Skin of body (tissue), 3 donors: ENCODE measurements at places on chromosomes 3 and 15. TPM values are rescaled to one million over a fixed set of nuclear protein-coding genes. Genes with fewer than 3 reads are reported as not detected.

GRCh38 chr3:112687211-112687610 is 46.3 kb upstream of the CCDC80 start:
- no peak for DNase-seq

- DNase-seq = no peak
Measured at GRCh38 chr3:133152056-133152455, 113.9 kb downstream of the TMEM108 start.

The DPH3 gene
- total RNA-seq = 9.7 TPM

- peak; percentile 5 for DNase-seq
Measured at GRCh38 chr3:194632226-194632808, 902 bp downstream of the TMEM44 start.

DNA sequence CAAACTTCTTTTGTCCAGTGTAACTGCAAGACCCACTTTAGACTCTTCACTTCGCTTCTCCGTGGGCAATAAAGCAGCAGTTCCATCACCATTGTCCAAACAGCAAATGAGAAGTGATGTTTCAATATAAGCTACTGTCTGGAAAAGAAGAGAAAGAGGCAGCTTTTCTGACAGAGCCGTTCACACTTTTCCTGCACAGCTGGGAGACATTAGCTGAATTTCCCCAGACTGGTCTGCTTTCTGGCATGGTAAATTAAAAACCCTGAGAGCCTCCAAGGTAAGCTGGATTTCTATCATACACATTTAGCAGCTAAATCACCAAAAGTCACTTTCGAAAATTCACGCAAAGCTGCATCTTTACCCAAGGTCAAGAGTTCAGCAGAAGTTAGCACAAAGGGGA is 108.5 kb upstream of the CMC1 start:
- no peak for DNase-seq

- DNase-seq = no peak
Measured at GRCh38 chr3:89572261-89572660, 464.8 kb downstream of the EPHA3 start.

DNA sequence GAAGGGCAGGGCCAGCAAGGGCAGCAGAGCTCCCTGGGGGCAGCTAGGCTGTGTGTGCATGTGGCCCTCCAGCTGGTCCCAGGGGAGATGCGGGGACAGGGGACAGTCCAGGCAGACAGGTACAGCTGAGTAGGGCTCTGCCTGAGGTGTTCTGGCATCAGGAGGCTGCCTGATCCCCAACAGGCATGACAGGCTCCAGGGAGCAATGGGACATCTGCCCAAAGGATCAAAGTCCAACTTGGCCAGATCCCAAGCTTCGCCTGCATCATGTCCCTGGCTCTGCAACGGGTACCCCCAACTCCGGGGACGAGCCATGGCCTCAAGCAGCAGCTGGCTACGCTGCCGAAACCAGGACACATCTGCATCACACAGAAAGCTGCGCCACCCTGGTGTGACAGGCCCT is 21.8 kb downstream of the ATRIP start:
- DNase-seq = no peak

DNA sequence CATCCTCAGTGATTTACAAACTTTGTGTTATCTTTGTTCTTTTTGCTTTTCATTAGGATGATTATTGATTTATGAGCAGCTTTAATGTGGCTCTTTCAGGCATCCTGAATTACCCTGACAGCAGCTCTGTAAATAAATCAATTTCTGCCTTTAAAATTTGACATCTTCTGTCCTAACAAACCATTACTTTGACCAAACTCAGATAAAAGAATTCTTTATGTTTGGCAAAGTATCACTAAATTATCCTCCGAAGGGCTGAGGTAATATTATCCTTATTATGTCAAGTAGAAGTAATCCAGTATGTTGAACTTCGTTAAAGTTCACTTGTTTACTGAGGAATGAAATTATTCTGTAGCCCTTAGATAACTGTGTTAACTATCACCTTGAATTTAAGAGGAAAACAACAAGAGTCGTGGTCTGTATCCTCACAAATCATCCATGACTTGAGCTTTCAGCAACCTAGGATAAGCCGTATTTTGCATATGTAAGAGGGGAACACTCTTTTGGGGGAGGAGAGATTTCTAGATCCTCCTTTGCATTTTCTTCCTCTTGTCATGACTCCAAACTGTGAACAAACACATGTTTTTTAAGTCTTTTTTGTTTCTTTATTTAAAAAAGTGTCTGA is 173.2 kb upstream of the STAC start:
- DNase-seq = no peak

DNA sequence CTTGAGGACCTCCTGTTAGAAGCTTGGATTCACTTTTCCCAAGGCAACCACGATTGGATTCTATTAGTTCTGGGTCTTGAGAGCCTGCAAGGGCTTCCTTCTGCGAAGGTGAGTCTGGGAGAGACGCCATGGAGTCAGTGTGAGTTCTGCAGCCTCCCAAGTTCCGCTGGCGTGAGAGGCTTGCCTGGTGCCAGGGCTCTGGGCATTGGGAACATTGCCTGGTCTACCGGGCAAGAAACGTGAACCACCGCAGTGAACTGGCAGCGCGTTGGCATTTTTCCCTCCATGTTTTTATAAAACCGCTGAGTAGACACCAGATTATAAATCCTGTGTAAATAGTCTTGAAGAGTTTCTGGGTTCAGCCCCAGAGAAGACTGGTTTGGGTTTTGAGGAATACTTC is 160.9 kb downstream of the IGF1R start:
- no peak for DNase-seq

DNA sequence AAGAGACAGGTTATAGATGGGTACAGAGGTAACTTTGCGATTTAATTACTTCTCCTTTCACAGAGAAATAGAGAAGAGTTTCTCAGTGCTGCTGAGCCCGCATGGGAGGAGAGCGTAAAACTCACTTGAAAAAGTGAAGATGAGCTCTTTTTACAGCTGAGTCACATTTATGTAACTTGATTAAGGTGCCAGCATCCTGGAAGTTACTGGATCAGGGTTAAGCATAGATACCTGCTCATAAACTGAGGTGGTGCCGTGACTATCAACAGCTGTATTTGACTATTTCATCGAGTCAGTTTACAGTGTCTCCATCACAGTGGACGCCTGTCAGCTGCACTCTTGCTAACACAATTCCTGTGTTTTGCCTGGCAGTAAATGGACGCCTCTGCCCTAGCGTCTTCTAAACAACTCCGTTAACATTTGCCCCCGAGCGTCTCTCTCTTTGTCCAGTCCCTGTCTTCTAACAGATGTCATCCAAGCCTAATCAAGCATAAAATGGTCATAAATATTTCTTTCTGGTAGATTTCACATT is 414.6 kb downstream of the FOXP1 start:
- no peak for DNase-seq

The MOBP gene
- total RNA-seq = 0.10 TPM

DNA sequence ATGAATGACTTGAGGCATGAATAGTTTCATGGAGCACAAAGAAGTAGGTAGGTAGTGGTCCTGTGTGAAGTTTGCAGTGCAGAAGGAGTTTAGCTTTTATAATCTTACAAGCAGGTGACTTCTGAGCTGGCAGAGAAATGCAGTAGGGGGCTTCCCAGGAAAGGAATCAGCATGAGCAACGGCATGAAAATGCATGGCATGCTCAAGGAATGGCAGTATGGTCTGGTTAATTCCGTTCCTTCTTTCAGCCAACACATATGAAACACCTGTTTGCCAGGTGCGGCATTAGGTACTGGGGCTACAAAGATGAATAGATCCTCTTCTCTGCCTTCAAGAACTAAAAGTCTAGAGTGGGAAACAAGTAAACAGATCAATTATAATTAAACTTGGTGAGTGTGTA is 138.0 kb upstream of the BHLHE40 start:
- DNase-seq = no peak

DNA sequence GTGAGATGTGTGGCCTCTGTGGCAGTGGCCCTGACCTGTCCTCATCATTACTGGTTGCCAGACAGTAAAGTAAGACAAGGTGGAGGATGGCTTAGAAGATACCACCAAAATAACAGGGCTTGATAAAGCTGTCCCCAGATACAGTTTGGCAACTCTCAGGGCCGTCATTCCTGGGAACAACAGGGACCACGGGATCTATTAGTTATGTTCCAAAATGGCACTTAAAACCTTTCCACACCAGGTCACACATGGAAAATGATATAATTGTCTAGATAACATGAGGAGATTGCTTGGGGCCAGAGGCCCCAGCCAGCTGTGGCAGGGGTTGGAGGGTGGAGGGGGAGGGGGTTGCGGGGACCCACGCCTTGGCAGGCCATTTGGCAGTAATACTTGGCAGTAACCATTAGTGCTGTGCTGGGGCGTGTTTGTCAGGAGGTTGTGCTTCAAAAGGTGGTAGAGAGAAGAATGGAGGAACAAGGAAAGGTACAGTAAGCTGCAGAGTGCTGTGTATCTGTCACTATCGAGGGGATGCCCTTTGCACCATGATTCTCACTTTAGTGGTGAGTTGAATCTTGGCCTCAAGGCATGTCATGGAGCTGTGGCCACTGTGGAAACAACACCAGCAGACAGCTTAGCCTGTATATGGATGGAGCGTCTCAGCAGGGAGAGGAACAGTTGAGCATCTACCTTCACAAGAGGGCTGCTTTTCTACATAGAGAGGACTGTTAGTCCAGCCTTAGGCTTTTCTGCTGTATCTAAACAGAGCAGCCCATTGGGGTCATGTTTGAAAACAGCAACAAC is 14.0 kb downstream of the PLCL2 start:
- no peak for DNase-seq

The ZNF35 gene
- 10.8 TPM for total RNA-seq

The CLDN18 gene
- total RNA-seq = not detected

DNA sequence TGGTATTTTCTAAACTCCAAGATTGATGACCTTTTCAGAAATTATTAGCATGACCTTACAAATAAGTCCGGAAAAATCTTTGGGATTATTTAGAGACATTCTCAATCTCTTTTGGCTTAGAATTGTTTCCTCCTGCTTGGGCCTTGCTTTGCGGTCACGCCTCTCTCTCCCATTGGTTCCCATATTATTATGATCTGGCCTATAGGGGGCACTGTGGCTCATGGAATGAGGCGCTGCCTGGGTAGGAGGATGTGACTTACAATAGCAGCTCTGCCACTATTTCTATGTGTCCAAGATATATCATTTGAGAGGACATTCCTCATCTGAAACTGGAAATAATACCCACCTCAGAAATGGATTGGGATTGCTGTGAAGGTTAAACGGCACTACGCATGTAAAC is 464.9 kb downstream of the MFSD1 start:
- DNase-seq = no peak

GRCh38 chr3:37904601-37905000 is 42.9 kb downstream of the CTDSPL start:
- no peak for DNase-seq

- DNase-seq = no peak
Measured at GRCh38 chr15:99992611-99993231, 259.5 kb upstream of the LYSMD4 start.

- DNase-seq = no peak
Measured at GRCh38 chr15:57696146-57696545, 10.4 kb upstream of the POLR2M start.

DNA sequence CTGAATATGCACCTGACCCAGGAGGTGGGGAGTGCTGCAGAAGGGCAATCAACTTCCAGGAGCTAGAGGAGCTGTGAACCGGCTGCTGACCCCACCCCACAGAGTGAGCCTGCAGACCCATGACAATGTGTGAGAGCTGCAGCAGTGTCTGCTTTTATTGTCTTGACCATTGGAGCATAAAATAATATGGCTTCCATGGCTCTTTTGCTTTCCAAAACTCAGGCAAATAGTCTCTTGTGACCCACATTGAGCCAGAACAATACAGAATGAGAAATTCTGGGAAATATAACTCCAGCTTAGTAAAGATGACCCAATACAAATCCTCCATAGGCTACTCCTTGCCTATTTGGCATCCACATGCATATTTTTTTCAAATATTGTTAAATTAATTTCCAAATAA is 309.6 kb downstream of the PYDC2 start:
- DNase-seq = peak; percentile 5

The TIPARP gene
- total RNA-seq = 33.2 TPM

The CTDSPL gene
- 39.3 TPM for total RNA-seq

The STRC gene
- 0.59 TPM for total RNA-seq
